ENCODE measurements at places on chromosomes 5 and 9. TPM values are rescaled to one million over a fixed set of nuclear protein-coding genes. Genes with fewer than 3 reads are reported as not detected.

SPINK1 gene
- not detected for total RNA-seq

DNA sequence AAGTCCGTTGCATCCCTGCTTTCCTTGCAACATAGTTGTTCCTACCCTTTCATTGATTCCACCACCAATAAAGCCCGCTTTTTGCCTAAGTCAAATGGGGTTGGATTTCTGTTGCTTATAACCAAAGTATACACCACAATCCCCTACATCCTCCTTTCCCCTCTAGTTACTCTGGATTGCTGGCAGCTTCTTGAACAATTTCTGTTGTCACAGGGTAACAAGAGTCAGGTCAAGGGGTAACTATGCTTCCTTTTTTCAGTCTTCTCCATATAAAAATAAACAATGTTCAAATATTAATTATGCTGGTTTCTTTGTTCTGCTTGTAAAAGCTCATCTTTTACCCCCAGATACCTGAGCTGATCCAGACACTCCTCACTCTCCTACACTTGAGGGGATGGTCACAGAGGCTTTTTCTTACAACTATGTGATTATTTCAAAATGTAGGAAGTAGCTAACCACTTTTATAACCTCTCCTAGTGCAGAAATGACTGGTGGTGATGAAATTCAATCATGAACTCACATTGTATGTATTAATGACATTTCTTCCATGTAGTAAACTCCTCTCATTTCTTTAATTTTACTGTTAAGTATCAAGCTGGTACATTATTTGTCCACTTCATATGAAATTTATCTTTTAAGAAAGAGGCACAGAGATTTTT, 136.5 kb downstream of the SNX18 start:
- no peak overlapping the region for H3K27ac ChIP-seq
- no peak overlapping the region for H3K4me3 ChIP-seq
- no peak for DNase-seq
- H3K27me3 ChIP-seq: no peaks in the 10 kb centered on the region
- peaks cover 17% of the 10 kb centered on the region for H3K4me1 ChIP-seq

GRCh38 chr9:16487915-16488314, 382.6 kb downstream of the BNC2 start:
- no peak overlapping the region for H3K4me3 ChIP-seq
- no peak for DNase-seq
- no peaks in the 10 kb centered on the region for H3K36me3 ChIP-seq
- no peaks in the 10 kb centered on the region for H3K27me3 ChIP-seq
- H3K4me1 ChIP-seq: no peaks in the 10 kb centered on the region

LMX1B gene
- 0.21 TPM for total RNA-seq

- H3K4me3 ChIP-seq: no peak within 1 kb of the TSS
- no peaks in the 10 kb centered on the region for H3K4me1 ChIP-seq
- no peaks in the 10 kb centered on the region for H3K27me3 ChIP-seq
- no peak within 1 kb of the TSS for H3K27ac ChIP-seq
Measured at GRCh38 chr5:160852049-160852448, at the start of gene ATP10B. TSS of gene ATP10B (minus strand) at chr5:160852211. CDS start at chr5:160688074, 164,137 bp downstream.

MORN5 gene
- 7.7 TPM for total RNA-seq

- no peaks in the 10 kb centered on the region for H3K36me3 ChIP-seq
- DNase-seq: peak; percentile 77
- H3K27ac ChIP-seq: peak overlapping the region; percentile 86
- peaks cover 3% of the 10 kb centered on the region for H3K27me3 ChIP-seq
Measured at GRCh38 chr9:136324501-136325300, 2.6 kb upstream of the GPSM1 start.

- H3K4me1 ChIP-seq: no peaks in the 10 kb centered on the region
- no peak for DNase-seq
- no peak overlapping the region for H3K4me3 ChIP-seq
- peaks cover 14% of the 10 kb centered on the region for H3K36me3 ChIP-seq
- no peak overlapping the region for H3K27ac ChIP-seq
- no peaks in the 10 kb centered on the region for H3K27me3 ChIP-seq
Measured at GRCh38 chr5:157497875-157498611, 38.0 kb downstream of the NIPAL4 start.

Measured in lower lobe of right lung (tissue), 2 donors.